ENCODE measurements at places on chromosomes 12 and 14.

DNA sequence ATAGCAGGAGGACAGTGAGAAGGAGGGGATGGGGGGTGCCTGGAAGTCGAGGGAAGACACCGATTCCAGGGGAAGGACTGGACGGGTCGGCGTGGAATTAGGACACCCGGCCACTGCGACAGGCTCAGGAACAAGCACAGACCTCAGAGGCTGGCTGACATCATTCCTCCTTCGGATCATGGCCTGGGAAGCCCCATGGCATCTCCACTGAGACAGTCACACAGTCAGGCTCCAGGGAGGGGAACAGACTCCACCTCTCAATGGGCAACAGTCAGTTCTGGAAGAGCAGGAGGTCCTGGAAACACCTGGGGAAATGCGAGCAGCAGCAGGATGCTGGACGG is 67.9 kb upstream of the FBRSL1 start:
- no peak for DNase-seq

GRCh38 chr14:74616507-74616906 is 4.5 kb upstream of the LTBP2 start:
- DNase-seq = no peak

- DNase-seq = no peak
Measured at GRCh38 chr14:57961786-57962060, 95.8 kb upstream of the SLC35F4 start.

GRCh38 chr12:128078301-128078971 is 188.5 kb upstream of the TMEM132C start:
- DNase-seq = no peak

DNA sequence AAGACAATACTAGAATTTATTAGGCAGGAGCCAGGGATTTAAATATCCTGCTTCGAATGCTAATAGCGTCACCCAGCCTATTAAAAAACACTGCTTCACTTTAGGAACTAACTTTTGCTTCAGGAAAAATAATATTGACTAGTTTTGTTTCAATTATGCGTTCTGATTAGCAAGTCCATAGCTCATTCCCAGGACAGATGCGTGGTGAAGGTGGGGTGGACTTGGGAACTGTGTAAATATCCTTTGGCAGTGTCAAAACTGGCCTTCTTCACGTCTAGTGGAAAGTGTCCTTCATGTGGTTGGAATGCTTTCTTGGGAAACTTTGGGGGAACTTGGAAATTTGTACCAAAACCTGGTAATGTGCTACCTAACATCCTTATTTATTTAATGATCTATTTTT is 474.8 kb upstream of the NOVA1 start:
- no peak for DNase-seq

DNA sequence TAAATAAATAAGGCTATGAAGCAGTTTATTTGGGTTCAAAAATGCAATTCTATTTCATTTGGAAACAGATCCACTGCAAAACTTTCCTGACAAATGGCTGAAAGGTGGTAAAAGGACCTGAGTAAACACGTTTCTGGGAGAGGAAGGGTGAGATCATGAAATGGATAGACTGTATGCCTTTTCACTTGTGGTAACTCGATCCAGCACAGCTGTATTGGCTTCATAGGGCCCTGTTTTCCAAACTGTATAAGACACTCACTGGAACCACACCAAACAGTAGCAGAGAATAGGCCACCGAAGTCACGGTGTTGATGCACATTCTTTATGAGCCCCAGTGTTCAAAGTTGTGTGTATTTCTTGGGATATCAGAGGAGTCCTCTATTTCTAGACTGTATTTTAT is 325.2 kb upstream of the DIO2 start:
- no peak for DNase-seq

DNA sequence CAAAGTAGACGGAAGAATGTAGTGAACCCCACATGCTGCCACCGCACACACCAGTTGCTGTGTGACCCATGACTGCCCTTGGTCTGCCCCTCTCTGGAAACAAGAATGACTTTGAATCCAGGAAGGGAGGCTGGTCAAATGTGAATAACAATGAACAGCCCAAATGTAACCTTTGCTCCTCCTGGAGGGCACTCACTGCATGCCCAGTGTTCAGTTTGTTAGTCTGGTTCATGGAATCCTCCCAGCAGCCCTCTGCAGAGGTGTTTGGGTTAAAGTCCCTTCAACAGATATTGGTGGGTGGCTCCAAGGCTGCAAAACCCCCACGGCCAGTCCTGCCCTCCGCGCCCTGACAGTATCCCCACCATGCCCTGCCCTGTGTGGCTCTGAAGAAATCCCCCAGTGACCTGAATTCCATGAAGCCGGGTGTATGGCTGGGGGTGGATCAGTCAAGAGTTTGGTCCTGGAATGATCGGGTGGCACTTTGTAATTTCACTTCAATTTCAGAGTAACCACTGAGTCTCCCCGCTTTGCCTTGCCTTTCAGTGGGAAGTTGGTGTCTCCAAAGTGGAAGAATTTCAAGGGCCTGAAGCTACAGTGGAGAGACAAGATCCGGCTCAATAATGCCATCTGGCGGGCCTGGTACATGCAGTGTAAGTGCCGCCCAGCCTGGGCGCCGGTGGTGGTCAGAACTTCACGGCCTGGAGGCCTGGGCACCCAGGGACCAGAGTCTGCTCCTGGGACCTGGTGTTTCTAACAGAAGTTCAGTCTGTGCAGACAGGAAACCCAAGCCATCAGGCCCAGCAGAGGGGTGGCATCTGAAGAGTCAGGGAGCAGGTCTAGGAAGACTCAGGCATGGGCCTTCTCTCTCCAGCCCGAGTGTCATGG is 47.1 kb downstream of the IL31 start:
- DNase-seq = no peak

DNA sequence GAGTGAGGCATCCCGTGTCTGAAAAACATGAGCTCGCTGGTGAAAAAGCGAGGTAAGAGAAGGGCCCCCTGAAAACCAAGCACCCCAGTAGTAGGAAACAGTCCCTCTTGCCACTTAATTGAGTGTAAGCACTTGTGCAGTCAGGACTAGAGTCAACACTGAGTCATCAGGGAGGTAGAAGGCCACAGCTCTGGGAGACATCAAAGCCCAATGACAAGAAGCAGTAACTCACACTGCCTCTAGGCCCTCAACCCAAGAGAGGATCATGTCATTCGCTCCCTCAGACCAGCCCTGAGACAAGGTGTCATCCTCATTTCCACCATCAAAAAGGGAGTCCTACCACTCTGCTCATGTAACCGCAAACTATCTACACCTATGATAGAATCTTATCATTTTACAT is 17.8 kb downstream of the POMT2 start:
- DNase-seq = no peak

DNA sequence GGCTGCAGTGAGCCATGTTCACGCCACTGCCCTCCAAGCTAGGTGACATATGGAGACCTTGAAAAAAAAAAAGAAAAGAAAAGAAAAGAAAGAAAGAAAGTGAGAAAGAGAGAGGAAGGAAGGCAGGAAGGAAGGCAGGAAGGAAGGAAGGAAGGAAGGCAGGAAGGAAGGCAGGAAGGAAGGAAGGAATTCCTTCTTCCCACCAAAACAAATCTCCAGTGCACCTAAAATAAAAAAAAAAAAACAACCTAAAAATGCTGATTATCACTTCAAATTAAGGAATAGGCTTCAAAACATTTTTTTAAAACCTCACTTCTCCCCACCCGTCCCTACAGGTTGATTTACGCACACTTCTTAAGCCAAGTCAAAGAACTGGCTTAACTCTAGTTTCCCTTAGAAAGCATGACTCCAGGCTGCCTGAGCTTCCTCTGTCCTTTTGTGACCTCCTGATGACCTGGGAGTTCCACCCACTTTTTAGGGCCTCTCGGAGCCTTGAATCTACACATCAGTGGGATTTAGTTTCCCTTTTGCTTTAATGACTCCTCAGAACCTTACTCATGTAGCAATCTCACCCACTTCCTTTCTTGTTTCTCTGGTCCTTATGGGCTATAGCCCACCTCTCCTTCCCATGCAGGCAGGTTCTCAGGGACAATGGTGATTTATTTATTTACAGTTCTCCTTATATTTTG is 18.6 kb downstream of the DUSP6 start:
- DNase-seq = no peak

DNA sequence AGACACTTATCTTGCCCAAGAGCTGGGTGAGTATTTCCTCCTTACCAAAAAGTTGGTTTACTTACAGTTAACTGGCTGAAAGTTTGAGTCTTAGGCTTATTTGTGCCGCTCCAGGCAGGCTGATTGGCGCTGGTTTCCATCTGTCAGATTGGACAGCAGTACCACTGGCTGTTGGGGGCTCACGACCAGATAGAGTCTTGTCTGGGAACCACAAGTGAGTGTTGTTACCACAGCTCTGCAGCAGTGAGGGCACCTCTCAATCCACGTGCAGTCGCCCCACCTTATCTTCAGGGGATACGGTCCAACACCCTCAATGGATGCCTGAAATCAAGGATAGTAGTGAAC is 58.9 kb downstream of the DDX51 start:
- DNase-seq = no peak

- DNase-seq = no peak
Measured at GRCh38 chr14:88195676-88196075, 127.4 kb downstream of the KCNK10 start.

DNA sequence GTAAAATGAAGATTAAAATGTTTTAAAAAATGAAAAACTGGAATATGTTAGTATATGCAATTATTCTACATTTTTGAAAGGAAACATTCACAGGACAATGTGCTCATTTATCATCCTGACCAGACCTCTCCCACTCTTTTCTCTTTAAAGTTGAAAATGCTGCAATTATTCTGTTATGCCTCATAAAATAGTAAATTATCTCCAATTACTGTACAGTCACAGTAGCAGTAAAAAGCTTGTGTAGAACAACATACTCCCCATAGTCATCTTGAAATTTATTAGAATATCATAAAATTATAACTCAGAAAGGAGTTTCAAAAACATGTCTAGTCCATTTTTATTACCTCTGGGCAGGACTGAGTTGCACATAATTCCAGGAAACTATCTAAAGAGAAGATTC is 250.3 kb downstream of the SYT1 start:
- no peak for DNase-seq

- no peak for DNase-seq
Measured at GRCh38 chr14:33356181-33356580, 417.5 kb downstream of the NPAS3 start.

DNA sequence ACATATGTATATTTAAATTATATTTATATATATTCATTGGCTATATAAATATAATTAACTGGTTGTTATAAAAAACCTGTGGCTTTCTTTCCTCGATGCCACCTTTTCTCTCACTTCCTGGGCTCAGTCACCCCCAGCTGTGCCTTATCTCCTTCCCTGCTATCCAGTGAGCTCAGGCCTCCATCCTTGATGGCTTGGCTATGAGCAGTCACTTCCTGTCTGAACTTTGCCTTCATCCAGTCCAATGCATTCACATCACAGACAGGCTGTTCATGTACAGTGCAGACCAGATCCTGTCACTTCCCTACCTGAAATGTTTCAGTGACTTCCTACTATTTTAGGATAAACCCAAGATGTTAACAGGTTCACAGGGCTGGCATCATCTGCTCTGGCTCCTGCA is 115.3 kb upstream of the PRB2 start:
- no peak for DNase-seq

- no peak for DNase-seq
Measured at GRCh38 chr12:96187956-96188355, 6.2 kb upstream of the ELK3 start.

DNA sequence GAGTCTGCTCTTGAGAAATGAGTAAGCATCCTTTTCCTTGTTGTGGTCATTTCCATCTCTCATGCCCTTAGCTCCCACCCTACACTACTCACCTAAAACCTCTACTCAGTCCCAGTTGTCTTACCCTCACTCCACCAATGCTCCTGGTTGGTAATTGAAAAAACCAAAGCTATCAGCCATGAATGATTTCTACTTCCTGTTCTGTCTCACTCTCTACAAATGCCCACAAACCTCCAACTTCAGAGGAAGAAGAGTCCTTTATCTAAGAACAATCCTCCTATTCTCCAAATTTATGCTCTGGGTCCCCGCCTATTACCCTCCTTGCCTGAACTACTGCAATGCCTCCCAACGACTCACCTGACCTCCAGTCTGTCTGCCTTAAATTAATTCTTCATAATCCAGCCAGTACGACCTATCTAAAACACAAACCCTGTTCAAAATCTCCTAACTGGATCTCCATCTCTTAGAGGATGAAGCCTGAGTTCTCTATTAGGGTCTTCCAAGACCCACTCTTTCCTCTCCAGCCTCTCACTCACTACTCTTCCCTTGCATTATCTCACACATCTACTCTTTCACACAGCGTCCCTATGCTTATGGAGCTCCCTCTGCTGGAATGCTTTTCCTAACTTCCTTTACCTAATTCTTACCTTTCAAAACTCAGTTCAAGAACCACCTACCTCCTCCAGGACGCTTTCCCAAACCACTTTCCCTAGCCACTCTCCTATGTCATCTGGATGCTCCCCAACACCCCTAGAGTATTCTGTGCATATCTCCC is 2.2 kb downstream of the DHRS1 start:
- no peak for DNase-seq

DNA sequence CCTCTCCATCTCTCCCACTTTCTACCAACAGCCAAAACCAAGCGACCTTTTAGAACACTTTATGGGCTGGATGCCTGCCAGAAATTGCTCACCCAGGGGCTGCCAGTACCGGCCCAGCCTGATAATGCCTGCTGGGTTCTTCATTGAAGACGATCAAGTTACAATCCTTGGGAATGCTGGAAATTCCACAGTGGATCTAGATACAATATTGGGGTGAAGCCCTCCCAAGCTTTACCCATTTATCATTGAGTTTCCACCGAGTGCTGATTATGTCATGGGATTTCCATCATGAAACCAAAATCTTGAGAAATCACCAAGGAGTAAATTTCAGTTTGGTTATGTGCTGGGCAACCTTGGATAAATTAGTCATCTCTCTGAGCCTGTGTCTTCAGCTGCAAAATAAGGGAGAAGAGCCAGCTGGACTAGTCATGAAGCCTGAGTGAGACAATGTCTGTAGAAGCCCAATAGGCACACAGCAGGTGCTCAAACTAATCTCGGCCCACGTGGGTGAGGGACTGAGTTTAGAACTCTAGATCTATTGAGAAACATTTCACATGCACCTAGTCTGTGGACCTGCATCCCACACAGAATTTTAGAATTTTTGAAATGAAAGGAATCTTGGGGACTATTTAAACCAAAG is 75.5 kb upstream of the CLMN start:
- DNase-seq = no peak

GRCh38 chr14:20302042-20302755 is 3.6 kb downstream of the TTC5 start:
- DNase-seq = no peak
